RWPE1 (cell line): ENCODE measurements at places on chromosomes 11 and 22.

GRCh38 chr11:113034576-113034975 lies 73.4 kb downstream of the NCAM1 start:
- DNase-seq = no peak

DNA sequence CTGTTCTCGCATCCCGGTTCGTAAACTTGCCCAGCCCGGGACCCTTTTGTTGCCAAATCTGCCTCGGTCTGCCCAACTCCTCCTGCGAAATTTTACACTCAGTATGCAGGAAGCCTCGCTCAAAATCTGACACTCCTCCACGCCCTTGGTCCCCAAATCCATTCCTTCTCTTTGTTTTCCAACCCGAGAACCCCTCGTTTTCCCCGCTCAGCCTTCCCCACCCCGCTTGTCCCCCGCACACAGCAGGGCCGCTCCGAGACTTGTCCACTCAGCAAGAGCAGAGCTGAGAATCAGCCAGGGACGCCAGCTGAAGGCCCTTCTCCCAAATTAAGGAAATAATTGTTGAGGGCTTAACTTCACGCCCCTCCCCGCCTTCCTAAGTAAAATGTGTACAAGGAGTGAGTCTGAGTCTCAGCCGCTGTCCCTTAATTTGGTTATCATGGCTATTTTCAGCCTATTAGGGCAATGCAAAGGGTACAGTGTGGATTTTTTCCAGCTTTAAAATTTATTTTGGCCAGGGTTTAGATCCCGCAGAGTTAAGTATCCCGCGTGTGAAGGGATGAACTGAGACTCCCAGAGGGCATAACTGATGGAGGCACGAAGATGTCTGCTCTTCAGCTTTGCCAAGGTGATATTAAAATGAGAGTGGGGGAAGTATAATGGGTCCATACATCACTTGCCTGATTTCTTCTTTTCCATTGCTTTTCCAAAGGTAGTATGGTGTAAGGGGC lies 581 bp upstream of the FBXO3 start:
- DNase-seq = no peak

- no peak for DNase-seq
Measured at GRCh38 chr11:4699697-4700435, 2.2 kb upstream of the OR51E2 start.

- no peak for DNase-seq
Measured at GRCh38 chr11:125274774-125275173, 110.2 kb downstream of the PKNOX2 start.

DNA sequence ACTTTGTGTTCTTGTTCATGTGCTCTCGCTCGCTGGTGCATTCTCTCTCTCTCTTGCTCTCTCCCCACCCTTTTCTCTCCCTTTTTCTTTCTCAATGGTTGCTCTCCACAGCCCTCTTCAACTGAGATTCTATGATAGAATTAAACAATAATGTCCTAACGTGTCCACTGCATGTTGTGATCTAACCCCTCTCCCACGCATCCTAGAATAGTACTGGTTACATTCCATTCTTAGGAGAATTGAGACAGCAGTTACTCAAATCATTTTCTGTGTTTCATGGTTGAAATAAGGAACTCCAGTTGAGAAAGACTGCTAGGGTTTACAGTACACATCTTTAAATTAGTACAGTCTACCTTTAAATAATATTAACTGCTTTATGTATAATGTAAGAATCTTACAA lies 318.1 kb upstream of the PITPNB start:
- DNase-seq = no peak

DNA sequence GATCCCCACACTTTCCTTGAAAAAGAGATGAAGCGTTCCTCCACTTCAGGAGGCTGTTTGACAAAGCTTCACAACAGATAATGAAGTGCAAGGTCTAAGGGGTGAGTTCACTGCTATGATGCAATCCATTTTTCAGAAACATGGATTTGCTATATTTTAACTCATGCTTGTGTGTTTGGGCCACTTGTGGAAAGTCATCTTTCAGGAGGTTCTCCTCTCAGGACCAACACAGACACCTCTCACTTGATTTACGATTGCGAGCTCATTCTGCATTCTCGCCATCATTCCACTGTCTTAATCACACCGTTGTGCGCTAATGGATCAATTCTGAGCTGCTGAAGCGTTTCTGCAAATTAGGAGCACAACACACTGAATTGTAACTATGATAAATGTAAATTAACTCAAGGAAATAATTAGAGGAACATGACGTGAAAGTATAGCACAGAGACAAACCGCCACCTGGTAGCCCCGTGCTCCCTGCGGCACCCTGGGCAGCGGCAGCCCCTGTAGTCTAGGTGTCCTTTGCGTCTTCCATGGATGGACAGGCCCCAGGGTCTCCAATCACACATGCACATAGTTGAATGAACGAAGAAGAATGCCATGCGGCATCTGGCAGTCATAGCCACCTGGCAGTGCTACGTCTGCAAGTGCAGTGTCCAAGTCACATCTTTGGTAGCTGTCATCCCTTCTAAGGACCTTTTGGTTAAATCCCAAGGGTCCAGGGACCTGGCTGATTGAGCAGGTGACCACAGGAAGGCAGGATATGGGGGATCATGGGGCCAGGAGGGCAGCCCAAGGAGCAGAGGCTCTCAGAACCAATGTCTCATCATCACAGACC lies 28.1 kb upstream of the RTL6 start:
- DNase-seq = no peak

DNA sequence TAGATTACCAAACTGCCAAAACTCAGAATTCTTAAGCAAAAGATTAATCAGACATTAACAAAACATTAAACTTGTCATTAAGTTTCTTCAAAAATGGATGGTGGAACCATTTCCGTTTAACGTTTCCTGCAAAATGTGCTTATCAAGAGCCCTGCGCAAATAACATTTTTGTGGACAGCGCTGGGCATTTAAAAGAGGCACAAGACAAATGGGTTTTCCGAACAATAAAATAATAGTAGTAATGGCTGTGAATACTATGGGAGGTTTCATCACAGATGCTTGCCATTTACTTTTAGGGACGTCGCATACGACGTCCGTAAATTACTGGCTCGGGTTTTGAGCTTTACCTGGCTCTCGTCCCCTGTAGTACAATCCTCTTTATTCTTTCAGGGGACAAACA lies 1.1 kb downstream of the NPAT start:
- DNase-seq = no peak

- no peak for DNase-seq
Measured at GRCh38 chr11:63352144-63352543, 17.4 kb upstream of the SLC22A9 start.

GRCh38 chr11:12266943-12267342 lies 110.4 kb upstream of the PARVA start:
- no peak for DNase-seq

GRCh38 chr11:4607096-4607495 lies 935 bp downstream of the TRIM68 start:
- DNase-seq = no peak

- DNase-seq = no peak
Measured at GRCh38 chr11:108639146-108639545, 25.7 kb upstream of the DDX10 start.

- no peak for DNase-seq
Measured at GRCh38 chr11:134346976-134347350, 15.2 kb downstream of the GLB1L2 start.

- no peak for DNase-seq
Measured at GRCh38 chr22:20781272-20781990, 7.5 kb downstream of the SERPIND1 start.

- no peak for DNase-seq
Measured at GRCh38 chr11:27248576-27249509, 114.2 kb downstream of the CCDC34 start.

- DNase-seq = peak; percentile 44
Measured at GRCh38 chr11:108117746-108118371, 3.5 kb upstream of the ACAT1 start.

DNA sequence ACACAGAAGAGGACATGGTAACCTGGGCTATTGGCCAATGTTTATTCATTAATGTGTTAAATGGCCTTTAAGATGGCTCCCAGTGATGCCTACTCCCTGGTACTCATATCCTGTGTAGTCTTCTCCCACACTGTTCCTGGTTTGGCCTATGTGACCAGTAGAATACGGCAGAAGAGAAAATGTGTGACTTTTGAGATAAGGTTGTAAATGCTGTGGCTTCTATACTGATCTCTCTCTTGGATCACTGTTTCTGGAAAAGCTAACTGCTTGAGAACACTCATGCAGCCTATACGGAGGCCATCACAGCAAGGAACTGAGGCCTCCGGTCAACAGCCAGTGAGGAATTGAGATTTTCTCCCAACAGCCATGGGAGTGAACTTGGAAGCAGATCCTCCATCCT lies 24.1 kb downstream of the MAML2 start:
- DNase-seq = no peak

- no peak for DNase-seq
Measured at GRCh38 chr11:58428021-58428420, at the start of gene OR5B2. Gene OR5B2, minus strand, starts transcription at chr11:58428121. Its CDS starts 4,860 bp downstream, at chr11:58423261.

DNA sequence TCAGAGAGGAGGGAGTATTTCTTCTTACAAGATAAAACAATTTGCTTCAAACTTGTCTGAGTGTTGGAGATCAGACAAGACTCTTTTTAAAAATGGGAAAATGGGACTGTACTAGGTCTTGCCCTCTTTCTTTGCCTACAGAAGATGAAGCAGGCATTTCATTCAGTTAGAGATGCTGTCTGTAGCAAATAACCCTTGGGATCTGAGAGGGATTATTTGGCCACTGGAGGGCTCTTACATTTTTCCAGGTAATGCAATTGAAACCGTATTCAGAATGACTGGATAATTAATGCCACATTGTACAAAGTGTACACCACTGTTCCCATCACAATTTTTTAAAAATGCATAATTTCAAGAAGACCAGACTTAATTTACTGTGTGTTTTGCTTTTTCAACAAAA lies 258.5 kb upstream of the KIRREL3 start:
- DNase-seq = no peak

GRCh38 chr11:78733031-78733430 lies 158.4 kb upstream of the NARS2 start:
- DNase-seq = no peak

DNA sequence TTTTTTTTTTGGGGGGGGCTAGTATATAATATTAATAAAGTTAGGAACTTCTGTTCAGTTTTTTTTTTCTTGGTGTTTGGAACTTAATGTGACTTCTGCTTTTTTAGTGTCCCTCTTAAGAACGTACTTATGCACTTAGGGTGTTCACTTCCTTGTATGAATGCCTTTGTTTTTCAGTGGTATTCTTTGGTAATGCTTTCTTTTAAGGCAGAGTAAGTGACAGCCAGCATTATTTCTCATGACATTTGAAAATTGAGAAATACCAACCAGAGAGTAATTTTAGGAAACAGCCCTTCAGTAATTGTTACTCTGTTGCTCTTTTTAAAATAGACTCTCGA lies 2.4 kb downstream of the GRK3 start:
- no peak for DNase-seq
